ENCODE measurements at places on chromosomes 11 and 22.
A peak's percentile ranks its signal among the peaks of the same experiment; 100 is the strongest.

DNA sequence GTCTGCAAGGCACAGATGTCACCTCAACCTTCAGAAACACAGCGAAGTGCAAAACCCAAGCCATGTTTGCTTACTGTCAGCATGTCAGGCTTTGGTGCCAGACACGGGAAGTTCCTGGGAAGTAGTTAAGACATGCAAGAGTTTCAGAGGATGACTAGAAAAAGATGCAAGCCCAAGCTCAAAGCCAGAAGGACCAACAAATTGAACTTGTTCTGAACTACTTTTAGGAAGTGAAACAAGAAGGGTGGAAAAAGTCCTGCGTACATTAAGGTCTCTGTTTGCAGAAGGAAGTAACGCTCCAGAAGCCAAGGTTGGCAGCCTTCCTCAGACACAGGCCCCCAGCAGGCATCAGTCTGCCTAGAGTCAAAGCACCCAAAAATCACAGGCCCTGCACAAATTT lies 2.6 kb downstream of the AP1B1 start:
- DNase-seq, result no peak

GRCh38 chr22:24053481-24054226 lies 42.5 kb downstream of the CABIN1 start:
- no peak for DNase-seq

GRCh38 chr11:33292311-33292710 lies 35.1 kb downstream of the HIPK3 start:
- DNase-seq, result no peak

- no peak for DNase-seq
Measured at GRCh38 chr22:24518228-24518627, 23.1 kb downstream of the UPB1 start.

DNA sequence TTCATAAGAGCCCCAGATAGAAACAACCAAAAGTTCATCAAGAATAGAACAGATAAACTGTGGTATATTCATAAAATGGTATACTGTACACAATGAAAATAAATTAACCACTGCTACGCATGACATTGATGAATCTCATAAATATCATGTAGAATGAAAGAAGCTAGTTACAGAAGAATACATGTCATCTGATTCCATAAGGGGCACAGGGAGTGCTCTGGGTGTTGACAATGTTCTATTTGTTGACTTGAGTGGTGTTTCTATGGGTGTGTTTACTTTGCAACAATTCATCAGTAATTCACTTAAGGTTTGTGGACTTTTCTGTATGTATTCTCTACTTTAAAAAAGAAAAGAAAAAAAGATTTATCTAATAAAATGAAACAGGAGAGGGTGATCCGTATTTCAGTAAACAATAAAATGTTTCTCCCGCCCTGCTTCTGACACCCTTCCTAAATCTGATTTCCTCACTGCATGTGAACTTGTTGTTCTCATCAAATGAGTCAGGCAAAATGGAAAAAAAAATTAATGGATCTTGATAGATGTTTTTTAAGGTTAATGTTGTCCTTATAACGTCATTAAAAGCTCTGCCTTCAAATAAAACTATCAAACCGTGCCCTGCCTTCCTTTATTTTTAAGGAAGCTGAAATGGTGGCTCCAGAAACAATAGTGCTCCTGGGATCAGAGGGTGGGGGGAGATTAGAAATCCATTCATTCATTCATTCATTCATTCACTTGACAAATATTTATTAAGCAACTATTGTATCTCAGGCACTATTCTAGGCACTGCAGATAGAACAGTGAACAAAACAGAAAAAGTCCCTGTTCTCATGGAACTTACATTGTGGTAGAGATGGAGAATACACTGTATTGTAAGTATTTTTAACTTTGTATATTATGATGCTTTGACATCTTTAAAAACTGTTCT lies 77.2 kb upstream of the CD44 start:
- DNase-seq, result no peak

DNA sequence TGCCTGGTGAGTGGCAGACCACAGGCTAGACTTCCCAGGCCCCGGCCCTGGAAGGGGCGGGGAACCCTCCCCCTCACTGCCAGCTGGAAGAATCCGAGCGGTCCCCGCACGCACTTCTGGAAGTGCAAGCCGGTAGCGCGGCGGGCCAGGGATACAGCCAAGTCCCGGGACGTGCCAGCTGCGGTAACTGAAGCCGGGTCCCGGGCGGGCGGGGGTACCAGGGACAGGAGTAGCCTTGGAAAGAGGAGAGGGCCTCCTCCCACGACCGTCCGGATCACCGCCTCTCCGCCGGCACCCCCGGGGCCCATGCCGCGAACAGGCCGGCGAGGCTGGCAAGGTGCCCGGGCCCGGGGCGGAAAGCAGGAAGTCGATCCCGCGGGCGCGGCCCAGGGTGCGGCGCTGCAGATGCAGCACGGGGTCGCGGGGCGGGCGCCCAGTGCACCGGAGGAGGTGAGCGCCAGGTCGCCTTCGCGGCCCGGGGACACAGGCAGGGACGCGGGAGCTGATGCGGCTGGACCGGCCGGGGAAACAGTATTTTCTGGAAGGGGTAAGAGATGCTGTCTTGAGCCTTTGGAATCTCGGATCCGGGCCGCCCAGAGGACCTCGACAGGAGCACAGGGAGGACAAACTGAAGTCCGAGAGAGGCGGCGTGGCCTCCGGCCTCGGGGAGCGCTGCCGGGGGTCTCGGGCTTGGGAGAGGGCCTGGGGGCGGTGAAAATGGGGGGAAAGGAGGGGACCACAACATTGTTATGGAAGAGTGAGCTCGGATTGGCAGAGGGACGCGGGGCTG lies 783 bp upstream of the SLC35C1 start:
- no peak for DNase-seq

- DNase-seq, result no peak
Measured at GRCh38 chr22:17587629-17588028, 24.3 kb downstream of the SLC25A18 start.

GRCh38 chr11:48063424-48063978 lies 83.1 kb downstream of the PTPRJ start:
- DNase-seq, result peak; percentile 97

DNA sequence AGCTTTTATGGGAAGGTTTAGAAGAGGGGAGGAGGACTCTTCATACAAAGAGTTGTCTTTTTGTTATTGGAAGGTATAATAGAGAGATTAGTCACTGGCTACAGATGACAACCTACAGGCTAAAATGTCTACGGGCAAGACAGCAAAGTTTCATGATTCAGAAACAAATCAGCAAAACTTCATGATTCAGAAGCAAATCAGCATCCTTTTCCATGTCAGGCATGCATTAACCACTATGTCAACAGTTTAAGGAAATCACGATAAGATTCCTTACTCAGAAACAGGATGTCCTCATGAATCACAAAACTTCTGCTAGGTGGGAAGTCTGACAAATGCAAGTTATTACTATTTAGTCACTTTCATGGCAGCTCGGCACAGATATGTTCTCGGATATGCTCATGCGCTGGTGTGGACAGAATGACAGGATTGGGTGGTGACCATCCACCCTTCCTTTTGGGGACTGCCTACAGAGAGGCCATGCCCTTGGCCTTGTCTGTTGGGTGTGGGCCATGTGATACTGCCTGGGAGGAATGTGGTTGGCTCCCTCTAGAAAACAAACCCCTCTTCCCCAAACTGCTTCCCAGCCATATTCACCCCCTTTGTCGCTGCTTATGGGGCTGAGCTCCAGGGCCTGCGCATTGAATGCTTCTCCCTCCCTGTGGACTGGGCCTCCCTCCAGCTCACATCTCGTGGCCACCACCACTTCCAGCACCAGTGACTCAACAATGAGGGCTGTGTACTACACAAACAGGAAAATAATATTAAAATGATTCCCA lies 10.1 kb downstream of the C11orf91 start:
- peak; percentile 84 for DNase-seq

GRCh38 chr11:2510626-2511402 lies 66.0 kb downstream of the KCNQ1 start:
- DNase-seq, result no peak

GRCh38 chr22:22197993-22198402 lies 46.6 kb upstream of the VPREB1 start:
- DNase-seq, result no peak

GRCh38 chr11:66467034-66467659 lies 442 bp downstream of the PELI3 start:
- DNase-seq, result no peak

DNA sequence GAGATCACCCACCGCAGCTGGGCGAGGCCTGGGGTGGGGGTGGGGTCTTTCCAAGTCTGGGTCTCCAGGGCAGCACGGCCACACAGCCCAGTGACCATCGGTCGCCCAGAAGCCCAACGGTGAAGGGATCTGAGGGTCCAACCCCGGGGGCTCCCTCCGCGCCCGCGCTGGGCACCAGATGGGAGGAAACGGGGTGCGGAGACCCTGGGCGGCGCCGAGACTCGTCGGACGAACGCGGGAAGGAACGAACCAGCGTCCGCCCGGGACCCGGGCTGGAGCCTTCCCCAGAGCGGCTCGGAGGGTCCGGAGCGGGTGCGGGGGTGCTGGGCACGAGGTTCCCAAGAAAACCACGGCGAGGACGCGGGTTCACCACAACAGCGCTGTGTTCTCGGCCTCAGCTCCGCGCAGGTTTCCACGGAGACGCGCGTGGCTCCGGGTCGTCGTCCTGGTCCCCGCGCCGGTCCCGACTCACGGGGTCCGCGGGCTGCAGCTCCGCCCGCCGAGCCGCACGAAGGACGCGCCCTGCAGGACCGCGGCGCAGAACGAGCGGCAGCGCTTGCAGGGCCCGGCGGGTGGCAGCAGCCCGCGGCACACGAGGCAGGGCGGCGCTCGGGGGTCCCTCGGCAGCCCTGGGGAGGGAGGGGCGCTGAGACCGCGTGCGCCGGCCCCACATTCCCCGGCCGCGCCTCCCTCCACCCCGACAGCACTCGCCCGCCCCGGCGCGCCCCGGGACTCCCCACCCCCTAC lies 2.3 kb upstream of the IL17REL start:
- DNase-seq, result no peak

DNA sequence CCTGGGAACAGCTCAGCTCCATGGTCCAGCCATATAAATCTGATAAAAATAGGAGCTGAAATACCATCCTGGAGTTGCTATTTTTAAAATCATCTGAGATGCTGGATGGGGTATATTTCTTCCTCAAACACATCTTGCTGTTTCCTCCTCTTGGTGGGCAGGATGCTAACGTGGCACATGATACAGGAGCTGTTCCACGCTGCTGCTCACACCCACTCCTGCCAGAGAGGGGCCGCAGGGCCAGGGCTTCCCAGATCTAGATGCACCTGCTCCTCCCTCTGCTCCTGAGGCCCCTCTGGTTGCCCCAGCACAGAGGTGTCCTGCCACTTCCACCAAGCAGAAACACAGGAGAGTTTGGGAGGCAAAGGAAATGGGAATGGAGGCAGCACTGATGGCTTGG lies 3.3 kb upstream of the ST3GAL4 start:
- no peak for DNase-seq

GRCh38 chr11:41307296-41308080 lies 152.0 kb downstream of the LRRC4C start:
- DNase-seq, result no peak

- no peak for DNase-seq
Measured at GRCh38 chr22:42711895-42712837, 8.5 kb downstream of the A4GALT start.

DNA sequence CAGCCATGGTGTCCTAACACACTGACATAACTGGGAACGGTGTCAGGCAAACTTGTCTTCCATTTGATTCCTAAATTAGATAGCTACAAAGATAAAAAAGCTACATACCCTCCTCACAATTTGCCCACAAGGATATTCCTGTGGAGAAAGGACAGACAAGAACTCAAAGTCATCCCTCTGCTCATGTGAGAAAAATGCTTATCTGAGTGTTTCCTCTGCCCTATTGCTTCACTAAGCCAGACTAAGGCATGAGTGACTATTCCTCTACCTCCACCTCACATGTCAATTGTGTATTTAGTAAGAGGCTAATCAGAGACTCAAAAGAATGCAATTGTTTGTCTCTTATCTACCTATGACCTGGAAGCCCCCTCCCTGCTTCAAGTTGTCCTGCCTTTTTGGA lies 247.7 kb downstream of the DDX10 start:
- DNase-seq, result no peak

- no peak for DNase-seq
Measured at GRCh38 chr11:66727282-66728037, 1.6 kb downstream of the SPTBN2 start.

DNA sequence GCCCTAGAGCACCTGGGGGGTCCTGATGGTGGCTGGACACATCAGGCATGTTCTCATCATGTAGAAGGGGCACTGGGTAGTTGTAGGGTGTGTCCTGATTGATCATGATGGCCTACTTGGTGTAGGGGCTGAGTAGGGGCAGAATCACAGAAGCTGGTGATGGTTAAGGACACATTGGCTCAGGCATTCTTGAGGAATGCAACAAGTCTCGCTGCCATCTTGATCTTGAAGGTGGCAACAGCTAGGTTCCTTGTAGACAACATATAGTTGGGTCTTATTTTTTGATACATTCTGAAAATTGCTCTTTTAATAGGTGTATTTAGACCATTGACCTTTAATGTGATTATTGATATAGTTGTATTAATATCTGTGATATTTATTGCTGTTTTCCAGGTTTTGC lies 28.1 kb downstream of the PPP6R3 start:
- no peak for DNase-seq

DNA sequence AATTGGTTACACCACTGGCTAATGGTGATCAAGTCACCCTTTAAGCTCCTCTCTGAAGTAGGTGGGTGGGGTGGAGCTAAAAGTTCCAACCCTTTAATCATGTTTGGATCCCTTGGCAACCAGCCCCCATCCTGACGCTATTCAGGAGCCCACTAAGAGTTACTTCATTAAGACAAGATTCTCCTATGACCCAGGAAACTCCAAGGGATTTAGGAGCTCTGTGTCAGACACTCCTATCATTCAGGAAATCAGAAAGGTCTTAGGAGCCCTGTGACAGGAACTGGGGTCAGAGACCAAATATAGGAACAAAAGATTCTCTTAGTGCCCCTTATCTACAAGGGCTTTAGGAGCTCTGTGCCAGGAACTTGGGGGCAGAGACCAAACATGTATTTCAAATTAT lies 141.3 kb downstream of the ATG16L2 start:
- DNase-seq, result no peak

DNA sequence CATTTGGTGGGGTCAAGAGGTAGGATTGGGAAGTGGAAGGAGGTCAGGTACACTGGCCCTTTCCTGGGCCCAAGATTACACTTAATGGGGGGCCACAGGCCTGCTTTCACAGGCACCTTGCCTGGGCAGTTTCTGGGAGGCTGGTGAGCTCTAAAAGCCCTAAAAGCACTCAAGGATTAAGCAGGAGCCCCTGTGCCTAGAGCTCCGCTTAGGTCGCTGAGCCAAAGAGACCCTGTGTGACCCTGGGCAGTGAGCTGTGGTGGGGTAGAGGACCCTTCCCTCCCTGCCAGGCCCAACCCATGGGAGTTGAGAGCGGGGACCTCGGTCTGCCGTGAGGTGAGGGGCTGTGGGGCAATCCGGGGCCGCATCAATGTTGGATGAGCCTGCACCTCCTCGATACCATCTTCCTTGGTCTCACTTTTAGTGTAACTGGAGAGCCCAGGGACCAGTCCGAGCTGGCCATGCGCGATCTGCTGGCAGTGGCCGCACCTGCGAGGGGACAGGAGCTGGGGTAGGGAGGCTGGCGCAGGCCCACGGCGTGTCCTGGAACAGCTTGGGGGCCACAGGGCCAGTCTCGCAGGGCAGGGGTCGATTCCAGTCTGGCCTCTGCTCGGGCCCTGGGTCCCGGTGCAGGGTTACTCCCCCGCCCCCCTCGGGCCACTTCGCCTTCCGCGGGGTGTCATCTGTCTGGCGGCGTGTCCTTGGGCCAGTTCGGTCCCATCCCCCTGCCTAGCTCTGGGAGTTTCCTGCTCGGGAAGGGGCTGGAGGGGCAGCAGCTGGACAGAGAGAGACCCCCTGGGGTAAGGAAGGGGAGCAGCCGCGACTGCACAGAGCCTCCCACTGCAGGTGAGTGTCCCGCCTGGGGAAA lies 44.3 kb downstream of the EIF3F start:
- DNase-seq, result no peak
